Activated effector memory CD4-positive, alpha-beta T cell treated with Interleukin-2 at 50 U/mL for 16 hours (primary cell): ENCODE measurements at places on chromosomes 13 and 19.

GRCh38 chr19:16266586-16266942 lies 58.1 kb upstream of the KLF2 start:
- peak; percentile 70 for DNase-seq

GRCh38 chr19:2446381-2446780 lies 10.4 kb downstream of the LMNB2 start:
- no peak for DNase-seq

GRCh38 chr13:40315416-40316064 lies 350.9 kb downstream of the FOXO1 start:
- DNase-seq, result peak; percentile 29

GRCh38 chr13:109145631-109146030 lies 516.2 kb downstream of the MYO16 start:
- DNase-seq, result no peak

GRCh38 chr19:2613507-2614295 lies 88.8 kb downstream of the GNG7 start:
- peak; percentile 45 for DNase-seq

GRCh38 chr19:15404780-15405211 lies 14.0 kb downstream of the AKAP8L start:
- no peak for DNase-seq

DNA sequence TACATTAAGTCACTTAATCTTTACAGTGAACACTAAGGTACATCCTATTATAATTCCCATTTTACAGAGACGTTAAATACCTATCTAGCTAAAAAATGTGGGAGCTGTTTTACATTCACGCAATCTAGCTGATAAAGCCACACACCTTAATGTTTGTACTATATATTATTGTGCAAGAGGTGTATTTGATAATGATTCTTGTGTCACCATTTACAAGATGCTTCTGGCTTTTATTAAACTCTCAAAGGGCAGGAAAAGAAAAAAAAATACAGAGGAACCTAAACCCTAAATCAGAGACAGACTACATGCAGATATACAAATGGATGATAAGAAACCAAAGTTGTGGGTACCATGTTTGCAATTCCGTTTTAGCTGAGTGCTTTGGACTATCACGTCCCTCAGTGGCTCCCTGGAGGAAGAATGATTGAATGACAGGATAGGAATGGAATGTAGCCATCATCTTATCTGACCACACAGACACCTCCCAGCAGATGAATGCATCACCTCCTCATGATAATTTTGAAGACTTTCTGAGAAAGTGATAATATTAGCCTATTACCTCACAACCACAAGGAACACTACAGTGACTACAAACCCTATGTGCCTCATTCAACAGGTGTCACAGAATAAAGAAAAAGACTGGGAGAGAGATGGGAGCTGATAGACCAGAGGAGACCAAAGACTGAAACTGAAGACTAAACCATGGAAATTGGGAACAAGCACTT lies 230.5 kb upstream of the SERP2 start:
- DNase-seq, result no peak

DNA sequence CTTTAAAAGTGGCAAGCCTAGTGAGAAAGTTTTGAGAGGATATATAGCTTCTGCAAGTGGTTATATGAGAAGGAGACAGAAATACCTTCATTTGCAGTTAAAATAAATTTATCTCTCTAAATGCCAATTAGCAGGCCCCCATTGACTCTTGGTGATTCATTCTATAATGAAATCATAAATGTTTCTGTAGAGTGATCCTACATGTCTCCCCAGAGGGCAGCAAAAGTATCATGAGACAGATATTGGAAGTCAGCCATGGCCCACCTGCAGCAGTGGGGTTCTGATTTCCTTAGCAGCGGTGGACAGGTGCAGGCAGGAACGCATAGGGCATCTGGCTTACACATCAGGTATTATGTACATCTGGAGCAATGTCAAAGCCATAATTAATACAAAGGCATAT lies 385.4 kb upstream of the SLC10A2 start:
- no peak for DNase-seq

DNA sequence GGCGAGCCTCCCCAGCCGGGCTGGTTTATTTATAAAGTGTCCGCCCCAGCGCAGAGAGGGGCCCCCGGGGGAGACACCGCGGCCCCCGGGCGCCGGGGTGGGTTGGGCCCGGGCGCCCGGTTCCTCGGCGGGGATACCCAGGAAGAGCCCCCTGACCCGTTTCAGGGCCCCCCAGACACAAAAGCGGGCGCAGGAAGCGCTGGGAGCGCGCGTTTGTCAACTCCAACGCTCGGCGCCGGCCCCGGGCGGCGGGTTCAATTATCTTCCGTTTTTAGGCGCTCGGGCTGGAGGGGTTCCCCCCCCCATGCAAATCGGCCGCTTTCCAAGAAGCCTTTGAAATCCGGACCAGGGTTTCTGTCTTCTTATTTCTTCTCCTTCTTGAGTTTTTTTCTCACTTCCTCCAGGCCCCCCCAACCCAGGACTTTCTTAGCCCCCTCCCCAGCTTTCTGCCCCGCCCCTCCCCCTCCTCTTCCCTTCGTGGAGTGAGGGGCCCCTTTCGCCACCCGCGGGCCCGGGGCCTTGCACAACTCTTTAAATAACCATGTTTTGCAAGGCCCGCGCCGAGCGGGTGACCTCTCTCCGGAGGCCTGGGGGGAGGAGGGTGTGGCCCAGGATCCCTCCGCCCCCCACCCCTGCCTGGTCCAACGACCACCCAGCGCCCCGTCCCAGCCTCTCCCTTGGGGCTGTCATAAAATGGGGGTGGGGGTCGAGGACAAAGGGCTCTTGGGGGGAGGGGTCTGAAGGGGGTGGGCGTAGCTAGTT lies 935 bp downstream of the ARID3A start:
- DNase-seq, result no peak

DNA sequence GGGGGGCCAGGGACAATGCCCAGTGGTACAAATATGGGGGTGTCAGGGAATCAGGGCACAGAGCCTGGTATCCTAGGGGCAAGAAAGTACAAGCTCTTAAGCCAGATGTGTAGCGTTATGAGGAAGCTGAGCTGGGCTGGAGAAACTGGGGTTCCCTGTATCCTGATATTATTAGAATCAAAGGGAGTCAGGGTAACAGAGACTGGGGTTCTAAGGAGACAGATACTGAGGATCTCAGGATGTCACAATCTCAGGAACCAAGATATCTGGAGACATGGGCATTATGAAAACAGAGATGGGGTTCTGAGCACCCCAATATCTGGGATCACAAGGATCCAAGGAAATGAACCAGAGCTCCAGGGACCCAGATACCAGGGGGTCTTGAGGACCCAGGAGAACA lies 784 bp downstream of the BCL3 start:
- no peak for DNase-seq

DNA sequence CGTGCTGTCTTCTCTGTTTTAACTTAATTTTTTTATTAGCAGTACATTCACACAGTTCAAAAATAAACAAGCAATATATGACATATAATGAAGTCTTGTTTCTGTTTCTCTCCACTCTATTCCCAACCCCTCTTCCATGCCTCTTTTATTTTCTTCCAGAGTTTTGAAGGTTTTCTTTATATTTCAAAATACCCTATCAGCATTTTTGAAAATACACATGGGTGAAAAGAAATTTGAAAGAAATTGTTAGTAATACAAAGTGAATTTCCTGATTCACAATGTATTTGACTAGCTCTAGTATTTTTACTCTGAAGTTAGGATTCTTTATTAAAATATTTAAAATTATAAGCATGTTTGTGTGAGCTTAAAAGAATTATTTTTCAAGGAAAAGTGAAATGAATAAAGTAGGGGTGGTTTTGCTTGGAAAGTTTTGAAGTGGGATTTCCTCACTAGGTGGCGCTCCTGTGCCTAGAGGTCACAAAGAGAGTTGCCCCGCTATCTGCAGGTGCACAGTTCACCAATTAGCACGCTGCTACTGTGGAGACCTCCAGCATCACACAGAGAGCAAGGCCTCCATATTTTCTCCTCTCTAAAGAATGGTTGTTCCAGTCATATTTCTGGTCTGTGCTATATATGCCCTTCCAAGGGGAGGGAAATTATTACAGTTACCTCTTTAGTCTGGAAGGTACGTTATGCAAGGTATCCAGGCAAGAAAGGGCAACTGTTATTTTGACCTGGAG lies 37.6 kb downstream of the SOX21 start:
- DNase-seq, result no peak
